Germinal center (tissue), 1 donor: ENCODE measurements at places on chromosomes 3 and 15.

GRCh38 chr3:112372396-112372795 is 39.4 kb downstream of the CD200 start:
- DNase-seq, result no peak

DNA sequence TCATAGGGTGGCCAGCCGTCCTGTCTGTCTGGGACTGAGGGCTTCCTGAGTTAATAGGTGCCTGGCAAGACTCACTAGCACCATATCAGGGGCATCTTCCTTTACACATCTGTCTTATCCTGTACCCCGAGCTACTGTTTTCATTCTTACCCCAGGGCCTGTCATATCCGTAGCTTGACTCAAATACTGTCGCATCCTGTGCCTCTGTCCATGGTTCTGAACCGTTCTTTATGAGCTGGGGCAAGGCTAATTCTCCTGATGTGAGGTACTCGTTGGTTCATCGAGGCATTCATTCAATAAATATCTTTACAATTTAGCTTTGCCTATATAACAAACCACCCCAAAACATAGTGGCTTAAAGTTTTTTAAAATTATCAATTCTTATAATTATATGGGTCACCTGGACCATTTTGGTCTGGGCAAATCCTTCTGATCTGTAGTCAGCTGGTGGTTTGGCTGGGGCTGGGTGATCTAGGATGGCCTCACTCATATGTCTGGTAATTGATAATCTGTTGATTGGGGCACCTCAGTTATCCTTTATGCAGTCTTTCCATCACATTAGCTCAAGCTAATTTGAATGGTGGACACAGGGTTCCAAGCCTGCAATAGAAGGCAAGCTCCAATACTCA is 121.2 kb downstream of the TLE3 start:
- peak; percentile 47 for DNase-seq

DNA sequence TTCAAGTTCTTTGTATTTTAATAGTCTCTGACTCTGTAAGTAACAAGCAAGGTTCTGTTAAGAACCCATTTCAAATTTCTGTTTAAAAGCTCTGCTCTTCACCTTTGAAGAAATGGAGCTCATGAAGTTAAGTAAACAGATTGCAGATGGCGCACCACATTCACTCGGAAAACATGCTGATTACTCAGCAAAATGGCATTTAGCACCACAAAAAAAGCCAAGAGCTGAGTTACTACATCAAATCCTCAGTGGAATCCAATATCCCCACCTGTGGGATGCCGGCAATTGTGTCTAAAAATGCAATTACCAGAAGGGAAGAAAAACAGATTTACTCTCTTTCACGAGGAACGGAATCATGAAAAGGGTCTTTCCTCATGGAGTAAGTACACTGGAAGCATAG is 758.0 kb downstream of the NTRK3 start:
- DNase-seq, result no peak

DNA sequence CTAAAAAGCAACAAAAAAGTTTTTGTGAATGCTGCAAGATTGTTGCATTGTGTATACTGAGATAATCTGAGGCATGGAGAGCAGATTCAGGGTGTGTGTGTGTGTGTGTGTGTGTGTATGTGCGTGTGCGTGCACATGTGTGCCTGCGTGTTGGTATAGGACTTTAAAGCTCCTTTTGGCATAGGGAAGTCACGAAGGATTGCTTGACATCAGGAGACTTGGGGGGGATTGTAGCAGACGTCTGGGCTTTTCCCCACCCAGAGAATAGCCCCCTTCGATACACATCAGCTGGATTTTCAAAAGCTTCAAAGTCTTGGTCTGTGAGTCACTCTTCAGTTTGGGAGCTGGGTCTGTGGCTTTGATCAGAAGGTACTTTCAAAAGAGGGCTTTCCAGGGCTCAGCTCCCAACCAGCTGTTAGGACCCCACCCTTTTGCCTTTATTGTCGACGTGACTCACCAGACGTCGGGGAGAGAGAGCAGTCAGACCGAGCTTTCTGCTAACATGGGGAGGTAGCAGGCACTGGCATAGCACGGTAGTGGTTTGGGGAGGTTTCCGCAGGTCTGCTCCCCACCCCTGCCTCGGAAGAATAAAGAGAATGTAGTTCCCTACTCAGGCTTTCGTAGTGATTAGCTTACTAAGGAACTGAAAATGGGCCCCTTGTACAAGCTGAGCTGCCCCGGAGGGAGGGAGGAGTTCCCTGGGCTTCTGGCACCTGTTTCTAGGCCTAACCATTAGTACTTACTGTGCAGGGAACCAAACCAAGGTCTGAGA is 4.7 kb downstream of the BHLHE40 start:
- peak; percentile 52 for DNase-seq

GRCh38 chr3:190301591-190301990 is 20.7 kb downstream of the CLDN1 start:
- DNase-seq, result no peak
